ENCODE measurements at places on chromosomes 11 and 22.

- DNase-seq, result no peak
Measured at GRCh38 chr11:12090061-12090591, 20.3 kb upstream of the MICAL2 start.

- no peak for DNase-seq
Measured at GRCh38 chr11:77144196-77144856, 16.3 kb downstream of the MYO7A start.

DNA sequence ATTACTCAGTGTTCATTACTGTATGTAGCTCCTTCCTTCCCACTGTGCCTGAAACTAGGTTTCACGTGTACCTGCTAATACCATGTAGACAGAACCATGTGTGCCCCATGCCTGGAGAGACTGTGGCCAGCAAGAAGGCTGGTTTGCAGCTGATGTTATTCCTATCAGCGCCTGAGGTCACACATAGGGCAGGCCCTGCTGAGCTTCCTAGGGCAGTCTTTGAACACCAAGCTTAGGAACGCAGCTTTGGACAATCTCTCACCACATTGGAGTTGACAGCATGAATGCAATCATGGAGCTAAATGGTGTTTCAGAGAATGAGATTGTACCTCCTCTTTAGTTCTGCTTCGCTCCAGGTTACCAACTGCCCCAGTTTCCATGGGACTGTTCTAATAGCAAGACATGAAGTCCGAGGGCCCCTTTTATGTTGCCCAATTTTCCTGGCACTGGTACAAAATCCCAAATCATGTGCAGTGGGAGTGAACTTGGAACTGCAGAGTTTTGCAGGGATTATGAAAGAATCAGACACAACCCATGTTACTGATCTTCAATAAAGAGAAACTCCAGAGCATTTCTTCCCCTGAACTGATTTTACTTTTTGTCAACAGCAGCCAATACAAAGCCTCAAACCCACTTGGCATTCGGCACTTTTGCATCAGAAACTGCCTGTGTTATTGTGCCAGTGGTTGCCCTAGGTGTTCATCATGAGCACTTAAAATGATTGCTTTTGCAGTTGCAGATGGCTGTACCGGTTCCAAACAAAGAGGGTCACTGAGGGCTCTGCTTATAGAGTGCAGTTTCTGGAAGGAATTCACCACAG, 154.2 kb upstream of the TTC12 start:
- no peak for DNase-seq

DNA sequence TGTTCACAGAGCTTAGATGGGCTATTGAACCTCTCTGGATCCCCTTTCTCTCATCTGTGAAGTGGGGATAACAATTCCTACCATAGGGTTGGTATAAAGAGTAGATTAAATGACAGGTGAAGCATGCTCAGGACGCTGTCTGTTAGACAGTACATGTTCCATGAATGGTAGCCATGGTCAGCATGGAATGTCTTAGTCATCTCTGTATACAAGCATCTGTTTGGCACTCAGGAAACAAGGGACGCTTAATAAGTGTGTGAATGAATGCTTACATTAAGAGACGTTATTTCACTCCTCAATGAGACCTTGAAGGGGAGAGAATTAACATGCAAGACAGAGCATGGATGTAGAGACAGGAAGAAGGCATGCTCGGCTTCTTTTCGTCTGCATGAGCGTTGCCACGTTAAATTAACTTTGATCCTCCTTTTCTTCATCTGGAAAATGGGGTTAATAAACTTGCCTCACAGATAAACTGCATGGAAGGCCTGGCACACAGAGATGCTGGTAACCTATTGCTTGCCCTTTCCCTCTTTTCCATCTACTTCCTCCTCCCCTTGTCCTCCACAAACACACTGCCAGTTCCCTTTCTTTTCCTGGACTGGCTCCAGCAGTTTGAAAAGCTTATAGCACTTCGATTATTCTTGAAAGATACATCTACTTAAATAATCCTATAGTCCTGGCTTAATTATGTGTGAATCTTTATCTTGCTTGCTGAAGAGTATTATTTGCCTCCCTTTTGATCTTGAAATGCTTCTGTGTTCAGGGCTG, 267.2 kb upstream of the MTNR1B start:
- DNase-seq, result no peak

GRCh38 chr11:68735125-68735524, 16.2 kb downstream of the TESMIN start:
- DNase-seq, result no peak

GRCh38 chr22:49046546-49047361, 780.9 kb downstream of the BRD1 start:
- peak; percentile 23 for DNase-seq

DNA sequence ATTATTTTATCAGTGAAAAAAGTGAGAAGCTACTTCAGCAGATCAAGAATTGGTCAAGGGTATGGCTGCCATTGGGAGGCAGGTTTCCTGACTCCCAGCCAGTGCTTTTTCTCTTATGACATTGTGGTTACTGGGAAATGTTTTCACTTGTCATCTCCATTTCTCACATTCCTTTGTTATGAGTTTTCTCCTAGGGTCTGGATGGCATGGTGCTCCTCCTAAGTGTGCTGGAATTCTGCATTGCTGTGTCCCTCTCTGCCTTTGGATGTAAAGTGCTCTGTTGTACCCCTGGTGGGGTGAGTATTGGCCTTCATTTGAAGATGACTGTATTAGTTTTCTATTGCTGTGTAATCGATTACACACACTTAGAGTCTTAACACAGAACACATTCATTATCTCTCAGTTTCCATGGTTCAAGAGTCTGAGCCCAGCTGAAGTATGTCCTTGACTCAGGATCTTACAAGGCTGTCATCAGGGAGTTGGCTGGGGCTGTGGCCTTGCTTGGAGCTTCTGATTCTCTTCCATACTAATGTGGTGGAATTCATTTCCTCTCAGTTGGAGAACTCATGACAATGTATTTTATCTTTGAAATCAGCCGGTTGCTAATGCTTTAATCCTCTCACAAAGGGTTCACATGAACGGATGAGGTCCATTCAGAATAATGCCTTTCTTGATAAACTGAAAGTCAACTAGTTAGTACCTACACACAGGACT, 21.0 kb upstream of the MS4A6E start:
- DNase-seq, result no peak

- no peak for DNase-seq
Measured at GRCh38 chr11:70491696-70492472, 93.6 kb downstream of the CTTN start.

DNA sequence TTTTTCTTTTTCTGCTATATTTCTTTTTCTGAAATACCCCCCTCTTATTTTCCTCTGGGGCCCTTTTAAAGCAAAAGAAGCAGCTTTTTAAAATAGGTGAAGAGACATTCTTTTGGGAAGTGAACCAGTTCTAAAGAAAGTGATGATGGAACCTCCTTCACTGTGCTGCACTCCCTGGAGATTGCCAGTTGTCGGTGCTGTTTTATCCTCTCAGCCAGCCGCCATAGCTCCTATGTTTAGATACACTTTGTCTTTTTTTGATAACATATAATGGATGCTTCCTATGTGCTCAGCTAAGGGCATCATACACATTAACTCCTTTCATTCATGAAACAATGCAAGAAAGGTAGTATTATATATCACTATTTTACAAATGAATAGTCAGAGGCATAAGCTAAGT, 14.0 kb downstream of the CFAP300 start:
- no peak for DNase-seq

GRCh38 chr11:8779107-8779506, 96.5 kb downstream of the RPL27A start:
- no peak for DNase-seq

GRCh38 chr11:14253421-14253820, 105.6 kb downstream of the RRAS2 start:
- DNase-seq, result no peak

DNA sequence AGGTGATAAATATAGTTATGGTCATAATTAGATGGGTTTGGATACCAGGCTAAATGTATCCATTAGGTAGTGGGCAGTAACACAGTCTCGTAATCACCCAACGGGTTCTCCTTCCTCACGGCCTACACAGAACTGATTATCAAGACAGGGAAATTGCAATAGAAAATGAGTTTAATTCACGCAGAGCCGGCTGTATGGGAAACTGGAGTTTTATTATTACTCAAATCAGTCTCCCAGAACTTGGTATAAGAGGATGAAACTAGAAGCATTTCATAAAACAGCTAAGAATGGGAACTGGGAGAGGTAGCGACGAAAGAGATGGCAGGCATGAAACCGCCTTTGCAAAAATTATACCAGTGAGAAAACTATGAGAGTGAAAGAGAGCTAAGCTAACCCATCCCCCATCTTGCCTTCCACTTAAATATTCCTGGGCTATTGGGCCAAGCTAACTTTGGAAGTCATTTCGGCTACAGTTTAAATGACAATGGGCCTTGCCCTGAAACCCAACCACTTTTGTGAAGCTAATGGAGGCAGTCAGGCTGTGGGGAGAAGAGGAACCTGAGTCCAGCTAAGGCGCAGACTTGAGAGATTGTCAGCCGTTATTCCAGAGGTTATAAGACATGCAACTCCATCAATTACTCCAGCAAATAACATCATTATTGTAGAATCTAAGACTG, 29.6 kb downstream of the CTSC start:
- DNase-seq, result no peak

- no peak for DNase-seq
Measured at GRCh38 chr11:1199751-1200610, 22.9 kb upstream of the MUC5B start.

DNA sequence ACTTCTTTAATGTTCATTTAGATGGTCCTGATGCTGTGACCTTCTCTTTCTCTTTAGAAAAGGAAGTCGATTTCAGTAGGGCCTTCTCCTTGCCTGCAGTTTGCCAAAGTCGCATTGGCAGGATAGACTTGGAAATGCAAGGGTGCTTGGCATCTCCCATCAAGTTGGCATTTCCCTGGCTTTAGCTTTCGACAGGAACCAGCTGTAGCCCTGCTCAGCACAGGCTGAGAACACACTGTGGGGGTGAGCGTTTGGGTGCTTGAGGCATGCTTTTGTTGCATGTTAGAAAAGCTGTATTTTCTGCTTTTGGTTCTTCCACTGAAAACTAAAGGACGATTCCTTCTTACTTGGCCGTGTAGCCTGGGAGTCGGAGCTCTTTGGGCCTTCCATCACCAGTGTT, 37.7 kb downstream of the LDLRAD3 start:
- no peak for DNase-seq

- no peak for DNase-seq
Measured at GRCh38 chr11:108985945-108986279, 321.0 kb downstream of the DDX10 start.

GRCh38 chr11:5293028-5293427, 8.7 kb downstream of the OR51B4 start:
- DNase-seq, result no peak

- no peak for DNase-seq
Measured at GRCh38 chr11:57630171-57630570, 19.5 kb downstream of the YPEL4 start.

DNA sequence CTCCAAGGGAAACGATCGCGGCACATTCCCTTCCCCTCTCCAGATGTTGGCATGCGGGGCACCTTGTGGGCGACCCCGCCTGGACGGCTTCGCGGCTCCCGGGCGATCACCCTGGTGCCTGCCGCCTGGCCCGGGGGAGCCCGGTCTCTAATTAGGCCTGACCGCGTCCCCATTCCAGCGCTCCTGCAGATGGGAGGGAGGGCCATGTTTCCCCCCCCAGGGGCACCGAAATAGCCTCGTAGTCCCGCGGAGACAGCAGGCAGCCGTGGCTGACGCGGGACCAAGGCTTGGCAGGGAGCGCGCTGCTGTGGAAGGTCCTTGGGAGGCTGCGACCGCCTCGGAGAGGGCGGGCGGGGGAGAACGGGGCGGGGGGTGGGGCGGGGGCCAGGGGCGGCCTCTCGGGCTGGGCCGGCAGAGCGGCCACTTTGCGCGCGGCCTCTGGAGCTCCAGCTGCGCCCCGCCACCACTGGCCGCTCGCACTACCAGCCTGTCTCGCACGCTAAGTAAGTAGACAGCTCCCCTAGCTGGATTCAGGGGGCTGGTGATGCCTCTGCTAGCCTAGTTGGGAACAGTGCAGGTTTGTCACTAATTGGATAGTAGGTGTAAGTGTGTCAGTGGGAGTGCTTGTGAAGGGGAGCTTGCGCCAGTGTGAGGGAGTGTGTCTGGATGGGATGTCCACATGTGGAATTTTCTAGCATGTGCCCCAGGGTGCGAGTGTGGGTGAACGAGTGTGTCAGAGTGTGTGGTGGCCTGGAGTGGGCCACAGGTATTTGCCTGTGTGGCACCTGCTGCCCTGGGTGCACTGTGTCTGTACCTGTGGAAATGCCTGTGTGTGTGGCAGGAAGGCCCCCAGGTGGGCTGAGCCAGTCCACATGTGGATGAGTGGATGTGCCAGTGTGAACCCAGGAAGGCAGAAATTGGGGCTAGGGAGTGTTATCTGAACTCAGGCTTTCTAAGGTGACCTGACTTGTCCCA, at the start of gene INSC:
Gene INSC (plus strand): TSS at position 423 of the 975 bp plus-strand sequence. CDS start 34,252 bp downstream, outside the sequence.
- DNase-seq, result no peak
